ENCODE measurements at places on chromosomes 5 and 9. TPM values are rescaled to one million over a fixed set of nuclear protein-coding genes. Genes with fewer than 3 reads are reported as not detected.

The MARCHF3 gene
- 7.8 TPM for polyA plus RNA-seq

The NUP188 gene
- 25.1 TPM for polyA plus RNA-seq

The EQTN gene
- polyA plus RNA-seq = 1.0 TPM

The SOWAHA gene
- 0.07 TPM for polyA plus RNA-seq

The PKD2L2 gene
- polyA plus RNA-seq = not detected

The INSL4 gene
- not detected for polyA plus RNA-seq

The SNX30 gene
- 9.5 TPM for polyA plus RNA-seq

The LCN1 gene
- polyA plus RNA-seq = not detected

The FAM151B gene
- polyA plus RNA-seq = 1.3 TPM

The SEMA6A gene
- 26.3 TPM for polyA plus RNA-seq

The BNIP1 gene
- 14.8 TPM for polyA plus RNA-seq

The LCN9 gene
- not detected for polyA plus RNA-seq

The SMIM33 gene
- not detected for polyA plus RNA-seq

The GABBR2 gene
- 0.22 TPM for polyA plus RNA-seq

The ZCCHC10 gene
- 13.4 TPM for polyA plus RNA-seq

The BBLN gene
- 59.3 TPM for polyA plus RNA-seq

The IRX2 gene
- polyA plus RNA-seq = 0.04 TPM

The APBA1 gene
- 8.5 TPM for polyA plus RNA-seq

The PCDHAC1 gene
- polyA plus RNA-seq = 0.15 TPM

The LRRC26 gene
- not detected for polyA plus RNA-seq

The AK1 gene
- polyA plus RNA-seq = 87.4 TPM

The DBH gene
- polyA plus RNA-seq = not detected

The SLC6A18 gene
- polyA plus RNA-seq = not detected

The C9orf152 gene
- 0.07 TPM for polyA plus RNA-seq

The HMGCS1 gene
- polyA plus RNA-seq = 206 TPM

The ACTL7B gene
- polyA plus RNA-seq = 0.17 TPM

The WWC1 gene
- polyA plus RNA-seq = 1.5 TPM

The SSBP2 gene
- 40.5 TPM for polyA plus RNA-seq

The MORN5 gene
- 0.86 TPM for polyA plus RNA-seq

The NOXA1 gene
- polyA plus RNA-seq = 7.1 TPM

The TOR4A gene
- 0.85 TPM for polyA plus RNA-seq

The TNC gene
- polyA plus RNA-seq = 1.9 TPM

The TICAM2 gene
- polyA plus RNA-seq = 2.2 TPM

The ZFP37 gene
- 4.8 TPM for polyA plus RNA-seq

The SLC24A2 gene
- polyA plus RNA-seq = 0.01 TPM

The FBXO10 gene
- polyA plus RNA-seq = 3.2 TPM

The PPP6C gene
- 18.2 TPM for polyA plus RNA-seq

The RASGRF2 gene
- polyA plus RNA-seq = 18.4 TPM

The ADRB2 gene
- 2.0 TPM for polyA plus RNA-seq

The KCNN2 gene
- 1.5 TPM for polyA plus RNA-seq

The EIF4E1B gene
- 0.61 TPM for polyA plus RNA-seq

The CWC27 gene
- 17.6 TPM for polyA plus RNA-seq

The C5orf34 gene
- polyA plus RNA-seq = 1.2 TPM

The SHC3 gene
- polyA plus RNA-seq = 1.00 TPM

The TIGD6 gene
- 7.6 TPM for polyA plus RNA-seq

The ARID3C gene
- not detected for polyA plus RNA-seq

The PCDHGA3 gene
- 2.9 TPM for polyA plus RNA-seq

The PRRT1B gene
- polyA plus RNA-seq = not detected

The ARHGEF37 gene
- polyA plus RNA-seq = 4.2 TPM

The PPP3R2 gene
- not detected for polyA plus RNA-seq
